ENCODE measurements at places on chromosomes 5 and 9.

GRCh38 chr9:113563826-113564497 is 100.4 kb downstream of the RGS3 start:
- no peak for DNase-seq

DNA sequence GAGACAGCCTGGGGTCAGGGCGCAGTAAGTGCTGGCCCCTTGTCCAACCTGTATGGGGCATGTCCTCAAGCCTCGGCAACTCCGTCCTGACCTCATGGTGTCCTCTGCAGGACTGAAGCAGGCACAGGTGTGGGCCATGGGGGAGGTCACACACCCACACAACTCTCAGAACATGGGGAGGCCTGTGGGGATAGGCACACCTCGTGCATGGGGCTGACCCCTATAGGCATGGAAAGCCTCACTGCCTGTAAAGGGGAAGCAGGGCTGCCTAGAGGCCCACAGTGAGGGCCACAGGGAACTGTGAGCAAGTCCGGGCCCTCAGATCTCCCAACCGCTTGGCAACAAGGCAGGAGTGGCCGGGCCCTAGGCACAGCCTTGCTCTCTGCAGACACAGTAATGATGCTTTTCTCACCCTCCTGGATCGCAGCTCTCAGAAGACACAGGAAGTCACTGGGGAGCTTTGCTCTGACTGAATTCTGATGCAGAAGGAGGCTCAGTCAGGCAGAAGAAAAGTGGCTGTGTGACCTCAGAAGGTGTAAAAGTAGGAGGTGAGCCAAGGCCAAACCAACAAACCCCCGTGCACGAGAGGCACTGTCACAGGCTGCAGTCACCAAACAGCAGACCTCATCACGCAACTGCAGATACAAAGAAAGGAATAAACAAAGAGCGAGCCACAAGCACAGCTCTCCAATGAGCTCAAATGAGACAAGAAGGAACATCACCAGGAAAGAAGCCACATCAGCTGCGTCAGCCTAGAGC is 5.4 kb downstream of the IPPK start:
- no peak for DNase-seq

- no peak for DNase-seq
These were observed 136.2 kb downstream of the BARX1 start for GRCh38 chr9:93818827-93819472.

GRCh38 chr9:72312386-72312987 is 52.5 kb downstream of the ZFAND5 start:
- no peak for DNase-seq

DNA sequence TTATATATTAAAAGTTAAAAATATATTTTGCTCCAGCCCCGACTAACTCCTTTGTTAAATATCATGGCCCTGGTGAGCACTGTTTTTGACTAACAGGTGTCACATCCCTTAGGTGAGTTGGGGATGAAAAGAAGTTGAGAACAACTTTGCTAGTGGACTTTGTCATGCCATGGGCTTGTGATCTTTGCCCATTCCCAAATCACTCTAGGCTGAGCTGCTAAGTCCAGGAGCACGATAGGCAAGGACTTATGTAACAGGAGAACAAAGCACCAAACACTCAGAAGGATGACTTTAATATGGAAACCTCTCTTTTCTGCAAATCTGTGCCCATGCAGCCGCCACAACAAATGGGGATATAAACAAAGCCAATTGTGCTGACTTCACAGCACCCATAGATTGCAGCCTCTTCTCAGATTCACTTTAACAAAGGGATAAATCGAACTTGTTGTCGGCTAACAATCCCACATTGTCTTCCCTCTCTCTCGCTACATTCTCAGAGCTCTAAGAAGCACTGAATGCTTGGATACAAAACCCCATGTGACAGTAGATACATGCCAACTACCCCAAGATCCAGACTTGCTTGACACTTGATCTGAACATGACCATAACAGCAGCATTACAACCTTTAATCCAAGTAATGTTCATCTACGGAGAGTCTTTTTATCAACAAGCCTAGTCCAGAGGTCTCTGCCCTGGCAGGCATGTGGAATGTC is 86.8 kb upstream of the CD180 start:
- DNase-seq = no peak

GRCh38 chr5:132364319-132364718 is 5.2 kb upstream of the SLC22A5 start:
- DNase-seq = no peak

DNA sequence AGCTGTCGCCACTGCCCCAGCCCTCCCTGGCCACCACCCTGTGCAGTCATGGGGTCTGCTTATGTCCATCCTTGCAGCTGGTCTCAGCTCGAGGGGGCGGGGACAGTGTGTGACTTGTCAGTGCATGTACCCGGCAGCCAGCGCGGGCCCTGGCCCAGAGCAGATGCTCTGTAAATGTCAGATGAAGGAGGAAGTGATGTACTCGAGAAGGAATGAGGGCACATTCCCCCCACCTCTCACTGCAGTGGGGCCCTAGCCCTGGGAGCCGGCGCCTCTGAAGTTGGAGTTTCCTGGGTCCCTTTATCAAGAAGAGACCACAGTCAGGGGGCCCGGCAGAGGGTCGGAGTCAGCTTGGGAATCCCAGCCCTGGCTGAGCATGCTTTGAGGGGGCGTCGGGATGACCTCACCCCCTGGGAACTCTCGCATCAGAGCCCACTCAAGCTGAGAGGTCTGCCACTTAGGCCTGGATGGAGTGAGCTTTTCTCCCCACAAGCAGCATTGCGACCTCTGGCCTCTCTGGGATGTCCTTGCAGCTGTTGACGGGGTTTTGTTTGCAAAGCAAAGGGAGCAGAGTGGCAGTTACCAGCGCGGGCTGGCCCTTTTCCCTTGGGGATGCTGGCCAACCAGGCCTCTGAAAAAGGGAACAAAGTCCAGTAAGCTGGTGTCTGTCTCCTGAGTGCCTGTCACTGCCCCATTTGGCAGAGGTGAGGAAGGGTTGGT is 19.0 kb downstream of the NEURL1B start:
- DNase-seq = no peak

GRCh38 chr5:122473138-122473843 is 161.3 kb downstream of the SNCAIP start:
- no peak for DNase-seq

DNA sequence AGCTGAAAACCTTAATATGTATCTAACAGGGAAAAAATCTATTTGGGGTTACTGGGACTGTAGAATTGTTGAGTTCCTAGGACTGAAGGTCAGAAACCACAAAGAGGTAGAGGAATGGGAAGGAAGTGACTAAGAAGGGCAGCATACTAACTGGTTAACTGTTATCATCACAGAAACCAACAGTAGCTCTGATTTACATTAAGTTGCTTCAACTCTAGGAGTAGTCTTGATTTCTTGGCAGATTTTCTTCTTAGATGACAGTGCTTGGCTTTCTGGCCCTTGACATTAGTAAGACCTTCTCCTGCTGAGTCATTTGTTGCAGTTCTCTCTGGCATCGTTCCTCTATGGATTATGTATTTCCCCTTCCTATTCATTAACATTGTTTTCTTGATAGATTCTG is 116.1 kb upstream of the RASA1 start:
- DNase-seq = no peak

DNA sequence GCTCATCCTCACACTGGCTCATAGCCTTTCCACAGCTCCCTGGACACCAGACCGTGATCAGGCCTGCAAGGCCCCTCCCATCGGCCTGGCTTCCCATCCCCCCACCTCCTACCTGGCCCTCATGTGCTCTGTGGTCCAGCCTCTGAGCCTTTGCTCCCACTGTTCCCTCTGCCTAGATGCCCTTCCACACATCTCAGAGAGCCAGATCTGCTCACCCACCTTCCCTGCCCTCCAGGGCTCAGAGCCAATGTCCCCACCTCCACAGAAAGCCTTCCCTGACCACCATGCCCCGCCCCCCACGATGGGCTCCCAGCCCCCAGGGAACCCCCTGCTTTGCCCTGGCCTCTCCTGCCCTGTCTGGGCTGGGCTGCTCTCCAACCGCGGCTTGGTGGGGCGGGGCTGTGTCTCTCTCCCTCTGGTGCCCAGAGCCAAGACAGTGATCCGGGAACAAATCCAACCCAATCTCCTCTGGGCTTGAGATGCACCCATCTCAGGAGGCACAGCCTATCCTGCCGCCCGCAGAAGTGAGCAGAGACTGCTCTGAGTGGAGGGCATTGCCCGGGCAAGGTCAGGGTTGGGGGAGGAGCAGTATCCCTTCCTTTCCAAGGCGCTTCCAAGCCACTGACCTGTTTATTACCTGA is 1.6 kb downstream of the NINJ1 start:
- peak; percentile 64 for DNase-seq

DNA sequence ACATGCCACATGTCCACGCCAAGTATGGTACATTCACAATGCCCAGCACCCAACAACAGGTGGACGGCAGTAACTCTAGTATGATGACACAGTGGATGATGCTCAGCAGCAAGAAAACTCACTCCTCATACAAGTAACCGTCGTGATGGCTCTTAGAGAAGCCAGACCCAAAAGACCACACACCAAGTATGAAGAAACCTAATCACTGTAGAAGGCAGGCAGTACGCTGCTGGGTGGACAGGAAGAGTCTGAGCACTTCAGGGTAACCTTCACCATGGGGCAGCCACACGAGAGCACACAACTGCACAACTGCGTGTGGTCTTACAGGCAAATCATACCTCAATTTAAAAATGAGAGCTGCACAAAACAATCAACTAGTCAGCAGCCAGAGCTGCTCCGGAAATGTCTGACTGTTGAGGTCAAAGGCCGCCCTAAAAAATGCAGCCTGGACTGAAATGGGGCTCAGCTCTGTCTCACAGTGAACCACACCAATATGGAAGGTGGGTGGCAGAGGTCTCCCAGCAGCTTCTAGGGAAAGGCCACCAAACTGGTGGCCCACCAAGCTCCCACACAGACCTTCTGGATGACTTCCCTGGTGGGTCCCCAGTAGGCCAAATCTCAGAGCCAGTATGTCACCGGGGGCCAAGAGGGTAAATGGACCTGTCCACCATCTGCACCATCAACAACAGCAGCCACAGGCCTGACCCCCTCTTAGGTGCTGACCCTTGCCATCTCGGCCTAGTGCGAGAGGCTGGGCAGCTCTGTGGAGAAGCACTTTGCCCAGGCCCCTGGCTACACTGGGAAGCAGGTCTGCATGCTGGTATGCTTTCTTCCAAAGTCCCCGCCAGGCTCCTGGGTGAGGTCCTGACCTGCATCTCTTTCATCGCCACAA is 17.8 kb downstream of the BICD2 start:
- no peak for DNase-seq

DNA sequence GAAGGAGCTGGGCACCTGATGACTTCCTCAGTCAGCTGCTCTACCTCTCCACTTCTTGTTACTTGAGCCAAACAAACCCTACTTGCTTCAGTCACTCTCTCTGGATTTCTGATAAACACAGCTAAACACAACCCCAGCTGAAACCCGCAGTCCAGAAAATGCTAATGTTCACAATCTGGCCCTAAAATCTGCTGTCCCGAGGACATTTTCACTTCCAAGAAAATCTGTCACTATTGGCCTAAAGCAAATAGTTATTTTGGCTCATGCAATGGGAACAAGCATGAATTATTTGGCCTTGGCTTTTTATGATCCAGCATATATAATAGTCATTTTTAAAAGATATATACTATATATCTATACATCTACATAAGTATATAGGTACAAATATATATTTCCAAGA is 19.1 kb downstream of the FAM81B start:
- no peak for DNase-seq

DNA sequence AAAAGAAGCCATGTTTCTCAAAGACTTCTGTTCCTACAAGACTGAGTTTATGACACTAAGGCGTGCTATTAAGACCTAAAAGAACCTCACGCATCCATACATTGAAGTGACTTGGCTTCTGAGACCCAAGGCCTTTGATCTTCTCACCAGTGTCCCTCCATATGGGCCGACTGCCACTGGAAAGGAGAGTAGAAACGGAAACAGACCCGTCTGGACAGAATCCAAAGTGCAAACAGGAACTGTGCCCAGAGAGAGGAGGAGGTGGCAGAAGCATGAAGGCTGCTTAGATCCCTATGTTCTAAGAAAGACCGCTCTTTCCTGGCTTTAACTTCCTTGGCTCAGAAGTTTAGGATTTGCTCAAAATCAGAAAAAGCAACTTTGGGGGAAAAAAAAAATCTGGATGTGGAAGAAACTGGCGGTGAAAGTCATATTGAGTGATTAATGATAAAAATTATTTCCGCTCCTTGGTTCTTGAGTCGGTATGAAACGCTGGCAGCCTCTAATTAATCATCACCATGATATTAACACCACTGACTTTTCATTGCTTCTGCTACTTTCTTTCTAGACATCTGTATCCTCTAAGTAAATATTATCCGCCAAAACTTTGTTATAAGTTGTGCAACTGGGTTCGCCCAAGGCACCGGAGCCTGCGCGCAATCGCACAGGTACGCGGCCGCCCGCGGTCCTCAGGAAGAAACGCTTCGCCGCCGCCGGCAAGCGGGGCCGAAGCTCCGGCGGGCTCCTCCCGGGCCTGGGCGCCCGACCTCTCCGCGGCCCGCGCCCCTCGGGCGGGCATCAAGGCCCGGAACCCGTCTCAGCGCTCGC is 726 bp downstream of the DAP start:
- DNase-seq = peak; percentile 52

GRCh38 chr9:98117984-98118639 is 910 bp downstream of the TRIM14 start:
- DNase-seq = peak; percentile 70

DNA sequence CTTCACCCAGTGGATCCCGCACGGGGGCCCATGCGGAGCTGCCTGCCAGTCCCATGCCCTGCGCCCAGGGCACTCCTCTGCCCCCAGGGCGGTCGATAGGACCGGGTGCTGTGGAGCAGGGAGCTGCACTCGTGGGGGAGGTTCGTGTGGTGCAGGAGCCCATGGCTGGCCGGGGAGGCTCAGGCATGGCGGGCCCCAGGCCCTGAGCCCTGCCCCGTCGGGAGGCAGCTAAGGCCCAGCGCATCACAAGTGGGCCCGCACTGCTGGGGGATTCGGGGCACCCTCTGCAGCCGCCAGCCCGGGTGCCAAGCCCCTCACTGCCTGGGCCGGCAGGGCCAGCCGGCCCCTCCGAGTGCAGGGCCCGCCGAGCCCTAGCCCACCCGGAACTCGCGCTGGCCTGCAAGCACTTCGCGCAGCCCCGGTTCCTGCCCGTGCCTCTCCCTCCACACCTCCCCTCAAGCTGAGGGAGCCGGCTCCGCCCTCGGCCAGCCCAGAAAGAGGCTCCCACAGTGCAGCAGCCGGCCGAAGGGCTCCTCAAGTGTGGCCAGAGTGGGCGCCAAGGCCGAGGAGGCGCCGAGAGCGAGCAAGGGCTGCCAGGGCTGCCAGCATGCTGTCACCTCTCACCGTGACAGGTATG is 221.1 kb upstream of the RORB start:
- no peak for DNase-seq

GRCh38 chr5:173300389-173301047 is 27.7 kb downstream of the STC2 start:
- no peak for DNase-seq

DNA sequence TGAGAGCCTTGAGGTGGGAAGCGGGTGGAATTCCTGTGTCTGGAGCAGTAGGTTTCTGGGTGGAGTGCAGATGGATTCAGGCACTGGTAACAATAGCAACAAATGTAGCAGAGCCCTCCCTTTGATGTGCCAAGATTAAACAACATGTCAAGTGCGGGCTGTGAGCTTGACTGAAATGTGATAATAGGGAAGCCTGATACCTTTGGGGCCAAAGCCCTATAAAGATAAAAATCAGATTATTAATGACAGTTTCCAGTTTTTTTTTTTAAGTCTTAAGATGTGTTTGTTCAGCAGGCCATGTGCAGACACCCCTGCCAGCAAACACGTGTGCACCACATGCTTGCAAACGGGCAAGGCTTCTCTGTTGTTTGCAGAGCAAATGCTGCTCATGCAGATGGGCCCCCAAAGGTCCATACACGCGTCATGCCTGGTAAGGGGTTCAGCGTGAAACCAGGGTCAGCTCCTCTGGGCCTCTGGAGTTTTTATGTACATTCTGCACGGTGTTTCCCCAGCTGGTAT is 193.2 kb downstream of the GADD45G start:
- DNase-seq = no peak
